ENCODE measurements at places on chromosomes 4 and X.

- no peak for DNase-seq
Observed at GRCh38 chr4:117771647-117772337, 262.5 kb upstream of the NDST3 start.

DNA sequence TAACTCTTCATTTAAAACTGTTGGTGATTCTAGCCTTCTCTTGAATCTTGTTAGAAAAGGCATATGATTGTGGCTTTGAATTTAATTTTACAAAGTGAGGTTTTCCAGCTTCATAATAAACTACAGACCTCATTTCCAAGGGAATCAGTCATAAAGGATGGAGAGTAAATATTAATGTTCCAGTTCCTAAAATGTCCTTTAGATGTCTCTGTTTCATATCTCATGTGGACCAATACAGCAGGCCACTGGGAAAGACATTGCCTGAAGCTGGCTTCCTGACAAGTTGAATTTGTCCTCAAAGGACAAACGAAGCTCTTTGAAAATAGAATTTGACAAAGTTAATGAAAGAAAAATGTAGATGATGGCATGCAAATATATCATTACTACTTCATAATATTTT is 125.4 kb downstream of the ZNF330 start:
- DNase-seq = no peak

DNA sequence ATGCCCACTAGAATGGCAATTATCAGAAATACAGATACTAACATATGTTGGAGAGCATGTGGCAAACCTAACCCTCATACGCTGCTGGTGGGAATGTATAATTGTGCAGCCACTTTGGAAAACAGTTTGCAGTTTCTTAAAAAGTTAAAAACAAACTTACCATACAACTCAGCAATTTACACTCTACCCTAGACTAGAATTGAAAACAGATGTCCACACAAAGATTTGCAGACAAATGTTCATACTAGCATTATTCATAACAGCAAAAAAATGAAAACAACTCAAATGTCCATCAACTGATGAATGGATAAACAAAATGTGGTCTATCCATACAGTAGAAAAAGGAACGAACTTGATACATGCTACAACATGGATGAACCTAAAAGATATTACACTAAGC is 64.4 kb downstream of the SLC9A7 start:
- no peak for DNase-seq

GRCh38 chrX:53435997-53436396 is 1.8 kb upstream of the HSD17B10 start:
- DNase-seq = peak; percentile 30

DNA sequence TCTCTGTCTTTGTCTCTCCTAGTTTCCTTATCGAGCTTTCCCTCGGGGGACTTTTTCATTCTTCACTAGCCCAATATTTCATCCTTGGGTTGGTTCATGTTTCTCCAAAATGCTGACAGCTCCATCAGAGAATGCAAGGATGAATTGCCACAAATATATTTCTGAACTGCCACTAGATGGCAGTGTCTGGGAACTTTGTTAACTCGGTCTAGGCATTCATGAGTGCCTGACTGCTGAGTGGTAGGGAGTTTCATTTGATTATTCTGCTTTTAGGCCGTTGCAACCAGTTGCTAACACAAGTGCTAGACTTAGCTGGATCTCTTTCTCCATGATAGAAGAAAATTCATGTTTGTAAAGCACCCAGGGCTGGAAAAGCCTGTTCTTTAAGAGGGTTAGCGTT is 73.5 kb upstream of the RAP2C start:
- no peak for DNase-seq

GRCh38 chr4:25818371-25818871 is 44.4 kb downstream of the SEL1L3 start:
- no peak for DNase-seq

DNA sequence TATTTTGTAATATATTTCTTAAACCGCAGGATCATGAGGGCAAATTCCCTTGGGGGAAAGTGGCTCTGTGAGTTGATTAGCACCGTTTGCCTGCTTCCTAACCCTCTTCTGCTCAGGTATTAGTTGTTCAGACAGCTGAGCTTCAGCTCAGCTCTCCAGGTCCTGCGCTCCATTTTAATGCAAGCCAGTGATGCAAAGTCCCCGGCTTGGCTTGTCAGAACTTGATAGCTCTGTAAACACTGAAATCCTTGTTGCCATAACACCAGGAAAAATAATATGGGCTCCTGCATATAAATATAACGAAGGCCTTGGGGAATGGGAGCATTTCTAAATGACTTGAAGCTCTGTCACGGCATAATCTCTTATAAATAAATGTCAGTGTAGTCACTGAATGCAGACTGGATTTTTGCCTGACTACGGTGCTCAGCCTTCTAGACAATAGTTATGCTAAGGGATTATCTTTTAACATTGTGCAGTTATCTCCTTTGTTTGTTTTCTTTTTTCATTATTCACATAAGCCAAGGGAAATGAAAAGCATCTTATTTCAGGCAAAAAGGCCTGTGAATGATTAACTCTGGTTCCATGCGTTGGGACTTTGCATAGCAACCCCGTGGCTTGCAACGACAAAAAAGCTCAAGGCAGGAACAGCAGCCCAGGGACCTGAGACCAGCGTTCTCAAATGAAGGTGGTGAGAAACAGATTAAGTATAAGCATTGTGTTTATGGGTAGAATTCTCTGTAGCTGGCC is 253.2 kb downstream of the SPRY1 start:
- DNase-seq = no peak

DNA sequence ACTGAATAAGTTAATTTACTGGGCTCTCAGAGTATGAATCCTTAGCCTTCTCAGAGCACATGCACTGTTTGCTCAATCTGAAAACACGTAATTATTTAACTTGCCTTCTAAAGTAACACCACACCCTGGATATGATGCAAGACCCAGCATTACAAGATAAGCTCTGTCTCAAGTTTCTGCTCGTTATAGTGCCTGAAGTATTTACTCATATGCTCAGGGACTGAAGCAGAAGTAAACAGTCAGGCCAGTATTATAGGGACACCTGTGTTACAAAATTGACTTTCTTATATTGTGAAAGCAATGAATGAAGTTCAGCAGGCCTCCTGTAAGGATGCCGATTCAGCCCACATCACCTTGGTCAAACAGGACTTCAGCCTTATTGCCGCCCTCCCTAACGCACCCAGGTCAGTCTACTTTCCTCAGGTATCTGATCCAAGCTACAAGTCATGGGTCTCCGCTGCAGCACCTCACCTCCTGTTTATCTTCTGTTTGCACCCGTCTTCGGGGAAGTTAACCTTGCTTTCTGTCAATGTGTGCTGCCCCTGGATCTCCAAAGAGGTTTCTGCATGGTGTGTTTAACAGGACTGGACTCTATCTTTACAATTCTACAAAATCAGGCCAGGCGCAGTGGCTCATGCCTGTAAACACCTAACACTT is 42.8 kb upstream of the KLF3 start:
- no peak for DNase-seq

DNA sequence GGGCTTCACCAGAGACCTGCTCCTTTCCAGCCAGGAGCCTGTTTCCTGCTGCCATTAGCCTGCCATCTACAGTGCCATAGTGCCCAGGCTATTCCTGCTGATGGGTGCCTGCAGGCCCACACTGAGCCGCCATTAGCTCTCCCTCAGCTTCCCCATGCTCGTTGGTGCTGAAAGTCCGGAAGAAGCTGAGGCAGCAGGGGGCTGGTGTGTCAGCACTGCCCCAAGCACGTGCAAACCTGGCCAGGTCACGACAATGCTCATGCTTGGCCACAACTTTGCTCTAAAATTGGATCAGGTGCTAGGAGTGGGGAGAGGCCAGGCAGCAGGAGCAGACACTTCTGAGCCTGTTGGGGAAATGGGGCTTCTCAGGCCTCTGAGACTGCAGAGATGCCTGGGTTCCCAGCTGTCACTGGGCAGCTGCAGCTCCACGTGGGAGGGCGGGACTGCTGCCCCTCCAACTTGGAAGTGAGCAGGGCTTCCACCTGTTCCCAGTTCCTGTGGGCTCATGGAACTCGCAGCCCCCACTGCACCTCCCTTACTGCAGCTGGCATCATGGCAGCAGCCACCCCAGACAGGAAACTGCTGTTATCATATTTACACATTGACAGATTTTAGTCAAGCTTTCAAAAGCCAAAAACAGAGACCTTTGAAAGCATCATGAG is 913.9 kb downstream of the FSTL5 start:
- DNase-seq = no peak

- no peak for DNase-seq
Observed at GRCh38 chr4:42655269-42655637, 1.7 kb downstream of the ATP8A1 start.

DNA sequence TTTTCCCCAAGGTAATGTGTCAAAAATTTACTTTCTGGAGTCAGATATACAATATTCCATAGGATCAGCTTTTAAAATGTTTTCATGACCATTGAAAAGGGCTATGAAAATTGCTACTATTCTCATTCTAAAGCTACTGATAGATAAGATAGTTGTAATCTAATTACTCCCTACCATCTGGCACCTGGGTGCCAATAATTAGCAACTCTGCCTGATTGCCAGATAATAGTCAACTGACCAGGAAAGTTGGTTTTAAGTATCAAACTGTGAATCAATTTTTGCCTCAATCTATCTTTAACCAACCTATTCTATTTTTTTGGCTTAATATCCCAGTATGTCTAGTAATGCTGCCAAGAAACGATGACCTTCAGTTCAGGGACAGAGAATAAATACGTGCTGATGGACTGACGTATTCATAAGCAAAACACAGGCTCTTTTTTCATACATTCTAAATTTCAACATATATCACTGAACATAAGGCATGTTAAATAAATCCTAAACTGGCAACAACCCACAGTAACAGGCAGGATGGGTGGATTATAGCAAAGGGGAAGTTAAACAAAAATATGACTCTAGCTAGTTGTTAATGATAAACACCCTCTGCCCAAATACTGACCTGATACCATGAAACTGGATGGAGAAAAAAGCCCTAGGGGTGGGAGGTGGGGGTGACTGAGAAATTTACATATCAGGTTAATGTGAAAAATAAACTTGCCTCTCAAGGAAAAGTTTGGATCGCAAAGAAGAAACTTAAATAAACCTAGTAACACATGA is 18.2 kb downstream of the SH3RF1 start:
- no peak for DNase-seq

- no peak for DNase-seq
Observed at GRCh38 chr4:118396881-118397622, 44.2 kb upstream of the PRSS12 start.
